ENCODE measurements at places on chromosomes 7 and 10.

GRCh38 chr7:111741811-111742240 lies 179.5 kb upstream of the IMMP2L start:
- peak; percentile 79 for DNase-seq

- DNase-seq = no peak
Observed at GRCh38 chr7:159035571-159036073, 109.0 kb downstream of the VIPR2 start.

DNA sequence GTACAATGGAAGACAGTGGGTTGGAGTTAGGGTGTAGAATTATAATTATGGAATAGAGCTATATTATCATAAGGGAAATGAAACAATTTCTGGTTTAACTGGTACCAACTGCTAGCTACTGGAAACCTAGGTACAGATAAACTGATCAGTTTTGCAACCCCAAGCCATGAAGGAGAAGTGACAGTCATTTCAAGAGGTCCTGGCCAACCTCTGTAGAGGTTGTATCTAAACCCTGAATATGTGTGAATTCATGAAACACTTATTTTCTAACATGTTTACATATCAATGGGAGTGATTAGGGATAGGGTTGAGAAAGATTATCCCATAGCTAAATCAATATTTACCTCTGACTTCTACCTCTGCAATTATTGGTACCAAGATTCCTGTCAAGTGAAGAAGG lies 29.9 kb upstream of the CC2D2B start:
- DNase-seq = no peak

DNA sequence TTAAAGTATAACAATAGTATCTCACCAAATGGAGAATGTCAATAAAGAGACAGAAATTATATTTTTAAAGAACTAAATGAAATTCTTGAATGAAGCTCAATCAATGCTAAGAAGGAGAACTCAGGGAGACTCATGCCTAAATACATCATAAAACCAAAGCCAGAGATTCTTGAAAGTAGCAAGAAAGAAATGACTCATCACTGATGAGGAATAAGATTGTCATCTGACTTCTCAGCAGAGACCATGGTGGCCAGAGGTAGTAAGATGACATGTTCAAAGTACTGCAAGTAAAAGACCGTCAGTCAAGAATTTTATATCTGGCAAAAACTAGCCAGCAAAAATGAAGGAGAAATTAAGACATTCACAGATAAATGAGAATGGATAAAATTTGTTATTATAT lies 399.0 kb downstream of the GRID1 start:
- DNase-seq = no peak

GRCh38 chr7:130356876-130357611 lies 12.4 kb downstream of the CPA5 start:
- peak; percentile 90 for DNase-seq

DNA sequence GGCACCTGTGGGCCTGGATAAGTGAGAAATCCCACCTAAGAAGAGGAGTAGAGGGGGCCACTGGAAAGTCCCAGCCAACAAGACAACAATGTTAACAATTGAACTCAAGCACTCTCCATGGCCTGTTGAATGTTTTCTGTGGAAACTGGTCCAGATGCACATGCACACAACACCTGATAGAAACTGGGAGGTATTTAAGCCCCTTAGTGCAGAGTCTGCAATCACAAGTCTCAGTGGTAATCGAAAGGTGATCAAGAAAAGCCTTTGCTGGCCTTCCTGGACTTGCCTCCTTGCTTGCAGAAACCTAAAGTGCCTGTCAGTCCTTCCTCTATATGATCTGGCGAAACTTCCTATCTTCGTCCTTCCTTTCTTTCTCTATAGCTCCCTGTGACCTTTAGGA lies 30.6 kb upstream of the HNRNPH3 start:
- DNase-seq = no peak

DNA sequence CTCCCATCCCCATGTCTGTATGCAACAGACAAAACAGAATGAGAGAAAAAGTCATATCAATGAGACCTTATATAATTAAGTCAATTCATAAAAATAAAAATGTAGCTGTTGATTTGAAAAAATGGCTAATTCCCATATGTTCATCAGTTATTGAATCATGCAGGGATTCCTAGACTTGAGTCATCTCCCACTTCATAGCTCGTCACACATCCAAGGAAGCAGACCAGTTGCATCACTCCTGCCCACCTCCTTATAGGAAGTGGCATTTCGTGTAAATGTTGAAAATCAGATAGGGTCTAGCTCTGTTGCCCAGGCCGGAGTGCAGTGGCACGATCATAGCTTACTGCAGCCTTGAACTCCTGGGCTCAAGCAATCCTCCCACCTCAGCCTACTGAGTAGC lies 56.1 kb upstream of the SH2B2 start:
- peak; percentile 32 for DNase-seq

DNA sequence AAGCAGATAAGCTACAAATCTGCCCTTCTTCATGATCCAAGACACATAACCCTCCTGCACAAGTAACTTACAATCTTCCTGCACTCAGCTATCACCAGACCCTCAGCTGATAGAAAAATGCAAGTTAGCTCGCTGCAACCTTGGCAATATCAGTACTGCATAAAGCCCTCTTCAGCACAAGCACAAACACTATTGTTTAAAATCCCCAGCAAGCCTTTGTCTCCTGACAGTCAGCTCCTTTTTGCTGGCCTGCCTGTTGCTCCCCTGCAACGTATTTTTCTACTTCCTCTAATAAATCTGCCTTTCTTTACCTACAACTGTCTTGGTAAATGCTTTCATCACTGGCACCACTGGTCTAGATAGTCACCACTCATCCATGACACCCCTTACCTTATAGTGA lies 59.8 kb downstream of the BAMBI start:
- DNase-seq = no peak

- DNase-seq = peak; percentile 21
Observed at GRCh38 chr10:88728107-88728763, 22.2 kb downstream of the LIPK start.

DNA sequence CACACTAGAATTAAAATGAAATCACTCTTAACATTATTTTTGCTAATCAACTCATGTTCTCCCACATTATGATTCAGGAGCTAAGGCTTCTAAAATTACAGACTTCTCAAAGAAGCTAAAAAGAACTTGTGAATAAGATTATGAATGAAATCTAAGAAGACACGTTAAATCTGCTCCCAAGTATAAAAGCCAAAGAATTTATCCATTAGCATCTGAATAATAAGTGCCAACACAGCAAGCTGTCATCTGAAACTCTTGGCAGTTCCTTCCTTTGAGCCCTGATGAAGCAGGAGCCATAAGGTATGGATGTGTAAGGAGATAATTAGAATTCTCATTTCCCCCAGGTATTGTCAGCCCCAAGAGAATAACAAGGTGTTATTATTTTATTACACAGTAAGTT lies 50.3 kb downstream of the TPK1 start:
- no peak for DNase-seq

- DNase-seq = no peak
Observed at GRCh38 chr7:112360681-112361080, 89.6 kb upstream of the IFRD1 start.

DNA sequence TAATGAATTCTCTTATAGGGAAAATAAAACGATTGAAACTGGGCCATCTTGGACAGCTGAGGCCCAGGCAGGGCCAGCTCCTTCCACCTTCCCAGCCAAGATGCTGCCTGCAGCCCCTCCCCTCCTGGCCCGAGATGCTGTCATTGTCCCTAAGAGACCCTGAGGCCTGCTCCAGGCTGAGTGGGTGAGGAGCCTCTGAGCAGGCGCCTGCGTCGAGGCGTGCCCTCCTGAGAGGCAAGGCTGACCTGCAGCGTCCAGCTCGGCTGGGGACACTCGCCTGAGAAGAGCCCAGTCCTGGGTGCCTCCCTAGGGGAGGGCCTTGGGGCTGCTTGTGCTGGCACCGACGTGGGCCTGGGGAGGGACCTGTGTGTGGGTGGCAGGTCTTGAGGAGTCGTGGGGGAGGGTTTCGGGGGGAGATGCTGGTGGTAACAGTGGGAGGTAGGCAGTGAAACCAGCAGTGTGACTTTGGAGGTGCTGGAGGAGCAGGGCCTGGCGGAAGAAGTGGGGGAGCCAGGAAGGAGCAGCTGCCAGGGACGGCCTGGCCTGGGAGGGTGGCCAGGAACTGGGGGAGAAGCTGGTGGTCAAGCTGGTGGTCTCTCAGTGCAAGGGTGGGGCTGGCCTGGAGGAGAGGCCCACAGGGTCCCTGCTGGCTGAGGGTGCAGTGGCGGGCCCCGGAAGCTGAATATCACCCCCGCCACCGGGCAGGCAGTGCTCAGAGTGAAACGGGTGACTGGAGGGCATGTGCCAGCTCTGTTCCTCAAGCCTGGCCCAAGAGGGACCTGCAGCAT lies 7.9 kb downstream of the GPR146 start:
- no peak for DNase-seq

- DNase-seq = no peak
Observed at GRCh38 chr10:89653410-89653869, 8.4 kb upstream of the PANK1 start.

DNA sequence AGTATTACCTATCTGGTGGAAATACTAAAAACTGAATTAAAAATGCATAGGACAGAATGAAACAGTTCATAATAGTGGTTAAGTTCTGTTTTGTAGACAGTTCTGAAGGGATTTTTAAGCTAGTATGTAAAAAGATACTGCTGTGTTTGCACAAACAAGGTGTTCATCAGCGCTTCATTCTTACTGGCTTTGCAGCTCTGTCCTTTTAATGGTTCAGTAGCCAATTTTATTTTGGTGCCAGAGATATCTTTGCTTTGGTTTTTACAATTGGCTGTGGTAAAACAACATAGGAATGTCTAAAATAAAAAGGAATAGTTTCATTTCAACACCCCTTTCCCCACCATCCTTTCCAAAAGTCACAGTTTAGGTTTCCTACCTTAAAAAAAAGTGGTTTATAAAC lies 33.0 kb downstream of the STAM start:
- no peak for DNase-seq

GRCh38 chr7:46948716-46949115 lies 633.2 kb downstream of the TNS3 start:
- DNase-seq = no peak

- DNase-seq = peak; percentile 81
Observed at GRCh38 chr10:87547734-87548311, 43.1 kb downstream of the MINPP1 start.

- DNase-seq = no peak
Observed at GRCh38 chr10:77967611-77968022, 41.1 kb upstream of the DLG5 start.

- no peak for DNase-seq
Observed at GRCh38 chr7:920351-921070, 34.0 kb downstream of the ADAP1 start.

GRCh38 chr7:76054123-76055120 lies 6.5 kb downstream of the MDH2 start:
- peak; percentile 84 for DNase-seq

GRCh38 chr7:66454600-66455225 lies 174.0 kb upstream of the KCTD7 start:
- no peak for DNase-seq

DNA sequence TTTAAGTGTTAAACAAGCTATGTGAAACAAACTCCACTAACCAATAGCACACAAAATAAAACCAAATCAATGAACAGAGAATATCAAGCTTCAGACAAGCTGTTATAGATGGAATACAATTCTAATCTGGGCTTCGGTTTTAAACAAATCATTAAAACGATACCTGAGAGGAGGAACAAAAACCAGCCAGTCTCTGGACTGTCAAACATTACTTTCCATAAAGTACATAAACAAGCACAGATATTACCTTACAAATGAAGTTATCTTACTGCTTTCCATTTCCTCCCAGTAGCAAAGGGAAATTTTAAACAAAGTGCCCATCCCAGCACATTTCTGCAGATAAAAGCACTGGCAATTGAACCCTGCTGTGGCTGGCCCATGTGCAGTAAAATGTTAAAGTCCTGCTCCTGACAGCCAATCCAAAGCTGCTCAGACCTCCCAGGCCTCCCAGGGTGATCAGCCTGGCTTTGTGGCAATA lies 128.0 kb downstream of the NRCAM start:
- DNase-seq = no peak

DNA sequence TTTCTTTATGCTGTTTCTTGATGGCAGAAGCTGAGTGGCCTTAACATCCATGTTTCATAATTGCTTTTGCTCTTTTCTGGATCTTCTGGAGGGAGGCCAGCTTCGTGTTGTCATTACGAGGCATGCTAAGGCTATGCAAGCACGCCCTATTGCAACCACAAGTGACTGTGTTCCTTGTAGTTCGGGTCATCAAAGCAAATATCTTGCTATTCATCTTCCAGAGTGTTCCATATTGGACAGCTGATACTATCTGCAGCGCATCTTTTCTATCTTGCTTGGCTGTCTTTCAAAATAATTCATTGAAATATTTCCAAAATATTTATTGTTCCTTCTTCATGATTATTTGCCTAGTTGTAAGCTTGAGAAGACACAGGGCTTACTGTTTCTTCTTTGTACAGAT lies 5.0 kb downstream of the EPHB6 start:
- DNase-seq = peak; percentile 92

- DNase-seq = no peak
Observed at GRCh38 chr7:98097042-98097645, 9.5 kb upstream of the LMTK2 start.

DNA sequence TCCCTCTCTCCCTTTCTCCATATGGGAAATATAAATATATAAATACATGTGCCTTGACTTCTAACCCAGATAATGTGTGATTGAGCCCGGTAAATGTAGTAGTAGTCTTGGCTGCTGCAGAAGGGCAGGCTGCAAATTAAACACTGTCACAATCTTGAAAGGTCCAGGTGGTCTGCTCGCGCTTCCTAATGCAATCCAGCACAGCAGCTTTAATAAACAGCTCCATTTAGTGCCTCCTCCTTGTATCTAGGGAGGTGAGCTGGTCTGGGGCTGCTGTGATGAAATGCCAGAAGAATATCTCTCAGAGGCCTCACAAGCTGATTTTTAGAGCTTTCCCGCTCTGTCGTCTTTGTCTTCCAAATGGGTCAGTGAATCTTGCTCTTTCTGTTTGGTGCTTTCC lies 782 bp downstream of the POU6F2 start:
- no peak for DNase-seq

GRCh38 chr7:2692543-2692942 lies 4.5 kb downstream of the AMZ1 start:
- no peak for DNase-seq

GRCh38 chr10:100790761-100791208 lies 45.4 kb downstream of the PAX2 start:
- no peak for DNase-seq

DNA sequence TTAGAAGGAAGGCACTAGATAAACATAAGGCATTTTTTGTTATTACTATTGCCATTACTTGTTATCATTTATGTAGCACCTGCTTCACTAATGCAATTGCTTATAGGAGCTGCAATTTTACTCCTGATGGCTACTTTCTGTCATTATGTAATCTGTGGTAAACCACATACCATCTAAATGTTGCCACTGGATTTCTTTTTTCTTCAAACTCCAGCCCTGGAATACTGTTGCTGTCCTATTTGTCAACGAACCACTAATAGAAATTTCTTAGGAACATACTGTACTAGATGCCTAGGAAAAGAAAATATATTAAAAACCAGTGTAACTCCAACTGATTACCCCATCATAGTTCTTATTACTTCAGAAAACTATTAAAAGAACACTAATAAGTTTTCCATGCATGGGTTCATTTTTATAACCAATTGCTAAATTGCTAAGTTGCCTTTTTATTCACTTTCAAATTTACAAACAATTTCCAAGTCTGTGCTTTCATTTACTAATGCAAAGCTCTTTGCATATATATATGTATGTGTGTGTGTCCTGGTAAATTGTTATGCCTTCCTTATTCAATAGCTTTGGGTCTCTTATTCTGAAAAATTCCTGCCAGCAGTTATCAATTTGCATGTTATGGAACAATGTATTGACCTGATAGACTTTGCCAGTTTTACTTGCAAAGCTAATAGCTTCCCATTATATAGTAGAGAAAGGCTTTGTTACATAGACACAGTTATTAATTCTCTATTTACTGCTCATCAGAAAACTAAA lies 287.4 kb downstream of the EXOC4 start:
- DNase-seq = peak; percentile 14
